IMR-90 (cell line): ENCODE measurements at places on chromosomes 11 and 22. TPM values are rescaled to one million over a fixed set of nuclear protein-coding genes. Genes with fewer than 3 reads are reported as not detected.

DNA sequence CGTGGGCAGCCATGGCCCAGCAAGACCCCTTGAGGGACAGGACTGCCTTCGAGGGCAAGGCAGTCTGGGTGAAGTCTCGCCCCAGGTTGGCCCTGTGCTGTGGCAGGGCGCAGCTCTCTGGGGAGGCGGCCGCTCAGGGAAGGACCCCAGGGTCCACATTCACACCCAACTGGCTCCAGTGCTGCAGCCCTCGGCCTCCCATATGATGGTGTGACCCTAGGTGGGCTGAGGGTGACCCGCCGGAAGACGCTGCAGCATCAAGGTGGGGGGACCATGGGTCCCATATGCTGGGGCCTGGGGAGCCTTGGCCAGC is 28.0 kb upstream of the CCDC188 start:
- DNase-seq = no peak

- DNase-seq = no peak
Measured at GRCh38 chr22:39433476-39434242, 23.2 kb upstream of the MGAT3 start.

RASL10A gene
- total RNA-seq = not detected in 2 replicates

LGALS1 gene
- total RNA-seq = 9,081 and 15,383 TPM in 2 replicates

UEVLD gene
- total RNA-seq = 29.2 and 35.3 TPM in 2 replicates
